Left lung (tissue), 14 donors: ENCODE measurements at places on chromosomes 3 and 15. TPM values are rescaled to one million over a fixed set of nuclear protein-coding genes. Genes with fewer than 3 reads are reported as not detected.
A peak's percentile ranks its signal among the peaks of the same experiment; 100 is the strongest.

DNA sequence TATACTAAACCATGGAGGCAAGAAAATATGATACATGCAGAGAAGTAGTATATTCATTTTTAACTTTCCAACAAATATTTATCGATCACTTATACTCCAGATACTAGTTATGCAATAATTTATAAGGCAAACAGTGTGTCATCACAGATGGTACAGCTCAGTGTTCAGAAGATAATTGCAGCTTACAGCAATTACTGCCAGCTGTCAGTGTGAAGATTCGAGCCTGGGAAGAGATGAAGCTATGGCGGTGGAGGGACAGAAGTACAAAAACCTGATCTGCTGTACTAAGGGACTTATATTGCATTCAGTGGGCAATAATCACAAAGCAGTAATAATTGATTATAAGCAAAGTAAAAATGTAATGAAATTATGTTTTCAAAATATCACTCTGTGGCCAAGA is 170.6 kb upstream of the EPHA3 start:
- no peaks in the 10 kb centered on the region for H3K4me1 ChIP-seq
- no peaks in the 10 kb centered on the region for H3K36me3 ChIP-seq
- DNase-seq = no peak
- no peaks in the 10 kb centered on the region for H3K27me3 ChIP-seq
- H3K27ac ChIP-seq = no peak overlapping the region

DNA sequence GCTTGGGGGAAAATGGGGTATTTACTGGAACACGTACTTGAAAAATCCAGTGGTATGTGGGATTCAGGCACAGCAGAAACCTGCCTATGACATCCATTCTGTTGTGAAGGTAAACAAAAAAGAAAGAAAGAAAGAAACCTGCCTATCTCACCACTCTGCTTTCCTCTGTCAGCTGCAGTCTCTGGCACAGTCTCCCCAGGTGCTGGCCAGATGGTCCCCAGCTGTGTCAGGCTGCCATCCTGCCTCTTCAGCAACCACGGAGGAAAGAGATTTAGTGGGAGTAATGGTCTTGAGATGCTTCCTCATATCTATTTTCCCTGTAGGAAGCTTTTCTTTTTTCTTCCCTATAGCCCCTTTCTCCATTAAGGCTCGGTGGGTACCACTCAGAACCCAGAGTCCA is 2.5 kb upstream of the PXYLP1 start:
- no peak overlapping the region for H3K4me3 ChIP-seq
- DNase-seq = no peak
- no peaks in the 10 kb centered on the region for H3K27me3 ChIP-seq
- no peaks in the 10 kb centered on the region for H3K36me3 ChIP-seq
- H3K27ac ChIP-seq = no peak overlapping the region

GRCh38 chr3:84074767-84075166 is 884.0 kb upstream of the CADM2 start:
- no peak overlapping the region for H3K27ac ChIP-seq
- DNase-seq = no peak
- no peaks in the 10 kb centered on the region for H3K4me1 ChIP-seq
- no peaks in the 10 kb centered on the region for H3K36me3 ChIP-seq

- H3K4me3 ChIP-seq = peak overlapping the region; percentile 63
- H3K27me3 ChIP-seq = no peaks in the 10 kb centered on the region
- DNase-seq = peak; percentile 11
- peak overlapping the region; percentile 99 for H3K27ac ChIP-seq
Observed at GRCh38 chr3:150602426-150603152, 532 bp upstream of the SELENOT start.

DNA sequence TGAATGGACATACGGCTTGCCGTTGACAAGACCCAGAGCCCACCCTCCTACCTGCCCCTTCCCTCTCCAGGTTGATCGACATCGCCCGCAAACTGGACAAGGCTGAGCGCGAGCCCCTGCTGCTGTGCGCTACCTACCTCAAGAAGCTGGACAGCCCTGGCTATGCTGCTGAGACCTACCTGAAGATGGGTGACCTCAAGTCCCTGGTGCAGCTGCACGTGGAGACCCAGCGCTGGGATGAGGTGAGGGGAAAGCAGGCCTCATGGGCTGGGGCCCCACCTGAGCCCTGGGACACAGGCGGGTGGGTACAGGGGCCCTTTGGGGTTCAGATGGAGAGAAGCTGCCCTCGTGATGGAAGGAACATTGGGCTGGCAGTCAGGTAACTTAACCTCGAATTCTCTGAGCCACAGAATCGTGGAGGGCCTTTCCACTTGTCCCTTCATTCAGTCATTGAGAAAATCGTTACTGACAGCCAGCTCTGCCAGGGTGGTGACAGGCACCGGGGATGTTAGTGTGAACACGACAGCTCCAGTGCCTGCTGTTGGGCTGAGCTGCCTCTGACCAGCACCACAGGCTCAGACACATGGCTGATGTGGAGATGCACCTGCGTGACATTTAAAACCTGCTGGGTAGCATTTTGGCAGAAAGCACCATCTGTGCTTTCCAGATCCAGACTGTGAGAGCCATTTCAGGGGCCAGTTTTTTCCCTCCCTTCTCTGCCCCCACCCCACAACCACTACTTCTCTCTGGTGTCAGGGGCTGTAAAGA is 25.6 kb upstream of the RHO start:
- no peak overlapping the region for H3K27ac ChIP-seq
- H3K36me3 ChIP-seq = peaks cover 64% of the 10 kb centered on the region
- peaks cover 25% of the 10 kb centered on the region for H3K4me1 ChIP-seq
- no peak for DNase-seq
- H3K4me3 ChIP-seq = no peak overlapping the region

DNA sequence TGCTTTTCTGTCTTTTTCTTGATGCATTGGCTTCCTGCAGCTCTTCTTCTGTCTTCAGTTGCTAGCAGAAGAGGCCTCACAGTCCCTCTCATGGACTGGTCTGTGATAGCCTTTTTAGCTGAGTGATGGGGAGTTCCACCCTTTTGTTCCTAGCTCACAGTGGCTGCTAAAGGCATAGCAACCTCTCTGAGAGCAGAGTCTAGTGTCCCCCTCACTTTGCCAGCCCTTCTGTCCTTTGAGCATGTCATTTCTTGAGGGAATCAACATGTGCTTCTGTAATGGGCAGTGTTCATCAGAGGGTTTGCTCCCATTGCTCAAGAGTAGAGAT is 44.4 kb downstream of the GAP43 start:
- H3K36me3 ChIP-seq = no peaks in the 10 kb centered on the region
- H3K4me3 ChIP-seq = no peak overlapping the region
- no peaks in the 10 kb centered on the region for H3K4me1 ChIP-seq
- DNase-seq = no peak

DNA sequence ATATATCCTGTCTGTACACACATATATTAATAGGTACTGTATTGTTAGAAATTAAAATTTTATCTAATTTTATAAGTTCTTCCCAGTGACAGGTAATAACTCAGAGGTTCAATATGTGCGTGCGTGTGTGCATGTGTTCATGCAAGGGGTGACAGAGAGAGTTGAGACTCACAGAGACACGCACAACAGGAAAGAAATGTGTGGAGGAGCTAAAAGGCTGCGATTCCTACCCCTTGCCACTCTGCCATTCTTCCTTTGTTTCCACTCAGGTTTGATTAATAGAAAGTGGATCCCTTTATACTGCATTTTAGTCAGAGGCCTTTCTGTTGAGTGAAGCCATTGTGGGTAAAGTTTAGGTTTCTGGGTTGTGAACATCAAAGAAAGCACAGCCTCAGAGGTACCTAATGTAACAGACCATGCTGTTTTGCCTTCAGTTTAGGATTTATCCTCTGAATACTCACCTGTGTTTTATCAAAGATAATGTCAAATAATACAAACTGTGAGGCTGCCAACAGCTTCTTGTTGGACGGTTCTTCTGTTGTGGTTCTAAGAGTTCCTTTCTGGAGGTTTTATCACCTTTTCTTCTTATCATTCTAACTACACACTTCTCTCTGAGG is 182.3 kb downstream of the EPHA3 start:
- no peaks in the 10 kb centered on the region for H3K36me3 ChIP-seq
- no peak overlapping the region for H3K27ac ChIP-seq
- H3K4me1 ChIP-seq = no peaks in the 10 kb centered on the region

GRCh38 chr3:156668073-156668763 is 6.2 kb upstream of the TIPARP start:
- peak overlapping the region; percentile 28 for H3K27ac ChIP-seq
- no peaks in the 10 kb centered on the region for H3K27me3 ChIP-seq
- H3K4me3 ChIP-seq = no peak overlapping the region
- peaks cover 65% of the 10 kb centered on the region for H3K4me1 ChIP-seq
- no peak for DNase-seq

- peak; percentile 59 for DNase-seq
- no peak overlapping the region for H3K4me3 ChIP-seq
- no peaks in the 10 kb centered on the region for H3K36me3 ChIP-seq
Observed at GRCh38 chr3:146881356-146881755, 276.2 kb upstream of the PLSCR5 start.

DNA sequence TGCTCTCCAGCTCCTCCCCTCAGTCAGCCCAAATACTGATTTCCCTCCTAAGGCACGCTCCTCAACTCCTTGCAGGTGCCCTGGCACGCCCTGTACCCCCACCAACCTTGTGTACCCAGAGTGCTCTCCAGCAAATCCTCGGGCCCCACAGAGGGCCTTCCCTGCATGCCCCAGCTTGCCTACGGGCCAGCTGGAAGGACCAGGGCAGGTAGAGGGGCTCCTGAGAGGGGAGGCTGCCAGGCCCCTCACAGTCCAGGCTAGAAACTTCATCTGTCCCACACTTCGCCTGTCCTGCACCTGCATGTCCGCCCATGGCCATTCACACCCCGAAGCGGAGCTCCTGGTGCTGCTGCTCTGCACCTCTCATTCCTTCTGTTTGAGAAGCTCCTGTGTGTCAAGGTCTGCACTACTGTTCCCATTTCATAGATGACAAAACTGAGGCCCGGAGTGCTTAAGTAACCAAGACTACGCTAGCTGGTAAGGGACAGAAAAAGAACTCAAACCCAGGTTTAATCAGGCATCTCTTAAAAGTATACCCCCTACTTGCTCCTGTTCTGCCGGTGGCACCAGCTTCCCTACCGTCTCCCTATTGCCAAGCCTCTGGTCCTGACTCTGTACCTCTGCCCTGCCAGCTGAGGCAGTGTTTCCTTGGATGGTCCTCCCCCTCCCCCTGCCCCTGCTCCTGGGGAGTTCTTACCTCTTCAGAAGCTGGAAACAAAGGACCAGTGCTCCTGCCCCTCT is 35.6 kb downstream of the ZXDC start:
- H3K4me1 ChIP-seq = no peaks in the 10 kb centered on the region
- H3K27ac ChIP-seq = no peak overlapping the region
- H3K36me3 ChIP-seq = no peaks in the 10 kb centered on the region

DNA sequence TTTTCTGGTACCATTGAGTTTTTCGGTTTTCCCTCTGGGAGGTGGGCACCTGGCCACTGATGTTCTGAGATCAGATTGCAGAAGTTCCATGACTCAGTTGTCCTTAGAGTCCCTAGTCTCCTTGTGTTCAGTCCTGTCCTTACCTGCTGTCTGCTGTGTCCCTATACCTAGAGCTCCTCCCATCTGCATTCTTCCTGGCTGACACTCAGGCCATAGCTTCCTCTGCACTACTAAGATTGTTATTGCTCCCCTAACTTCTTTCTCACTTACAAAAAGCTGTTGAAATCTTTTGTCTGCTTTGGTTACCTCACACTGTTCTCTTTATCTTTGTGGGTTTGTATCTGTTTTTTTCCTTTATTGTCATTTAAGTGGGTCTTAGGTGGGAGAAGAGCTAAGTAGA is 13.2 kb downstream of the USP3 start:
- H3K27ac ChIP-seq = no peak overlapping the region
- H3K4me1 ChIP-seq = peaks cover 98% of the 10 kb centered on the region
- no peak for DNase-seq

- peaks cover 51% of the 10 kb centered on the region for H3K4me1 ChIP-seq
- DNase-seq = no peak
- no peak overlapping the region for H3K4me3 ChIP-seq
- no peaks in the 10 kb centered on the region for H3K27me3 ChIP-seq
- peak overlapping the region; percentile 85 for H3K27ac ChIP-seq
- H3K36me3 ChIP-seq = no peaks in the 10 kb centered on the region
Observed at GRCh38 chr15:52653431-52653964, 25.7 kb downstream of the ATOSA start.

DNA sequence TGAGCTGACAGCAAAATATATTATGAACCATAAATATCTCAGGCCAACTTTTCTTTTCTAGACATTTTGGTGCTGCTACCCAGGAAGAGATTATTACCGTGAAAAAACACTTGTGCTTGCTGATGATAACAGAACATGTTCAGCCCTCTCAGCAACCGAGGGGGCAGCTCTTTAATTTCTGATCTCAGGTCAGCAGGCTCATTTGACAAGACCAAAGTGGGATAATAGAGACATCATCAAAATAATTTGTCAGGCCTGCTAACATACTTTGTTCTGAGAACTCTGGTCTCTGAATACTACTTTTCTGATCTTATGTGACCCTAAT is 645.9 kb upstream of the KCNMB2 start:
- DNase-seq = no peak
- H3K4me1 ChIP-seq = peaks cover 4% of the 10 kb centered on the region
- H3K4me3 ChIP-seq = no peak overlapping the region

DNA sequence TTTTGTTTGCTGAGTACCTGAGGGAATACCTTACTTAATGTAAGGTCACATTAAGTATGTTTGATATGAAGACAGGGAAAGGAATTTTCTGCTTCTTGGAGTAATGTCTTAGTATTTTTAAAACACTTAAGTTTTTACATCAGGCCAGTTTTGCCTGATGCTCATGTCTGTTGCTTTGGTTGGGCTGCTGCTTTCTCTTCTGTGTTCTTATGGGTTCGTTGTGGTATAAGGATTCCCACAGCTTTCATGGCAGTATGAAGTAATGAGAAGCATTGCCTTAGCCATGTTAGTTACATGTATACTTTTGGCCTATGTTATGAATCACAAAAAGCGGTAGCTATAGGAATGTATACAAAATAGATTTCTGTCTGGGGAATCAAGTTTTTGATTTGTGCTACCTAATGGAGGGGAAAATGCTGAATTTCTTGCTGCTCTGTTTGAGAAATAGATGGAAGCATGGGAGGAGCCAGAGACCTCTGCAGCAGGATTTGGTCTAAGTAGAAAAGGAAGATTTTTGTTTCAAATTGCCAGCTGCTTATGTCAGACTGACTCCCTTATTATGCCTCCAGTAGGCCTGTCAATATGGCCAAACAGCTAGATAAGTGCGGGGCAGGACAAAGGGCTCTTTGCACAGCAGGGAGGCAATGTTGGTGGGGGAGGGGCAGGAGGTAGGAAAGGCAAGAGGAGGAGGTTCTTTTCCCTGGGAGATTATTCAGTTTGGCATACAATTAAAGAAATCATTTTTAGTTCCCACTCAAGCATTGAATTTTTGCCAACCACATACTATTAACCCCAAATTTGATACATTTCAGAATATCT is 5.2 kb downstream of the SETD5 start:
- H3K4me3 ChIP-seq = no peak overlapping the region
- no peaks in the 10 kb centered on the region for H3K27me3 ChIP-seq
- no peak overlapping the region for H3K27ac ChIP-seq
- H3K36me3 ChIP-seq = no peaks in the 10 kb centered on the region

The EXD1 gene
- not detected for total RNA-seq

The TRAIP gene
- total RNA-seq = 2.5 TPM

The CD200R1 gene
- total RNA-seq = 2.7 TPM
